ENCODE measurements at places on chromosomes 6 and 20.

DNA sequence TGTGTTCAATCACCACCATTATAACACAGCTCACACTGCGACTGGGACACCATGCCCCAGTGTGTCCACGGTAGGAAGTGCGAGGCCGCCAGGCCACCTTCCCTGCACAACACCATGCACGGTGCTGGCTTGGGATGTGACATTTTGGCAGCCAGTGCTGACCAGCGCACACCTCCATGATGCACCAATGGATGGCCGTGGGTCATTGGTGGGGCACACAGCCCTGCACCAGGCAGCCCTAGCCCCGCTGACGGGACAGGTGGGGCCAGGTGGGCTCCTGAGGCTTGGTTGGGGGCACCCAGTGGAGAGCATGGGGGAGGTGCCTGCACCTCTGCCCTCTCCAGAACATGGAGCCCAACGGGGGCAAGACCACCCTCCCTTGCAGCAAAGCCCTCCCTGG lies 18.2 kb upstream of the FRMD1 start:
- no peak for DNase-seq

GRCh38 chr6:35208419-35208818 lies 5.3 kb upstream of the SCUBE3 start:
- no peak for DNase-seq

GRCh38 chr6:8628063-8628462 lies 192.7 kb upstream of the SLC35B3 start:
- DNase-seq, result no peak

DNA sequence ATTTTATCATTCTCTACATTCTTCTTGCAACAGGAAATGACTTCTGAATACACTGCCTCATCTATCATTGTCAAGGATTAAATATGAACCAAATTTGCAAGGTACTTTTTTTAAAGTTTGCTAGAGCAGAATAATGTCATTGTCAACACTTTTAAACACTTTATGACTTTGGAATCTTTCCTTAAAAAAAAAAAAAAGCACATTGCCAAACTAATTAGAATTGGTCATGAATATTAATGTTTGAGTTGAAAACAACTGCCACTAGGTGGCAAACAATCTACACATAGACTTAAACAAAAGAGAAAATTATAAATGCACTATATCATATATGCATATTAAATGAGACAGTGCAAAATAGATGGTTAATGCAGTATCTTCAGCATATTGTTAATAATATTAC lies 32.5 kb upstream of the TMEM244 start:
- no peak for DNase-seq

DNA sequence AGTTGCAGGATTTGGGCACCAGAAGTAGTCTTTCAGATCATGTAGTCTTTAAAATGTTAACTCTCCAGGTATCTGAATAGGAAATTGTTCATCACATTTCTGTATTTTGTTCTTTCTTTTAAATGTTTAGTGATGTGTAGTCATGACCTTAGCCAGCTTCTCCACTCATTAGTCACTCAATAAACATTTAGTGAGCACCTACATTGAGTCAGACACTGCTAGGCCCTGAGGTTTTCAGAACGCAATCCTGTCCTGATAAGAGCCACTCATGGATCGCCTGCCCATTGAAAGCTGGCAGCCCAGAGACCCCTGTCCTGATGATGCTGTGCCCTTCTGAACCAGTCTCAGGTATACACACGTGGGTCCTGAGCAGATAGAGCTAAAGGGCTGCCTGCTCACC lies 163.4 kb upstream of the HEY2 start:
- DNase-seq, result no peak

DNA sequence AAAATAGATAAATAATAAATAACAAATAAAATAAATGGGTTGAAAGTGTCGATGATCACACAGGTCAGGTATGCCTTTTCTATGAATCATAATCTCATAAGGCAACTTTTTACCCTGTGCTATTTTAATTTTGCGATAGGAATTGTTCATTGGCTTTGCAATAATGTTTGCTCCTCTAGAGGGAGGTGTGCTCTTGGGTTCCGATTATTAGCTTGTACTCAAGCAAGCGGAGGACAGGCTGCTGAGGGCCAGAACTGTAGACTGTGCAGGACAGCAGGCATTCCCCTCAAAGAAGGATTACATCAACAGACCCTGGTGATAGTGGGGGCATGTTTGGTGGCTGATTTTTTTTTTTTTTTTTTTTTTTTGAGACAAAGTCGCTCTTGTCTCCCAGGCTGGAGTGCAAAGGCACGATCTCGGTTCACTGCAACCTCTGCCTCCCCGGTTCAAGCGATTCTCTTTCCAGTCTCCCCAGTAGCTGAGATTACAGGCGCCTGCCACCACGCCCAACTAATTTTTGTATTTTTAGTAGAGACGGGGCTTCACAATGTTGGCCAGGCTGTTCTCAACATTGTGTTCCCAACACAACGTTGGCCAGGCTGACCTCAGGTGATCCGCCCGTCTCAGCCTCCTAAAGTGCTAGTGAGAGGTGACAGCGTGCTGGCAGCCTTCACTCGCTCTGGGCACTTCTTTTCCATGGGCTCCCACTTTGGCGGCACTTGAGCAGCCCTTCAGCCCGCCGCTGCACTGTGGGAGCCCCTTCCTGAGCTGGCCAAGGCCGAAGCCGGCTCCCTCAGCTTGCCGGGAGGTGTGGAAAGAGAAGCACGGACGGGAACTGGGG lies 35.6 kb downstream of the RIOK1 start:
- DNase-seq, result no peak

DNA sequence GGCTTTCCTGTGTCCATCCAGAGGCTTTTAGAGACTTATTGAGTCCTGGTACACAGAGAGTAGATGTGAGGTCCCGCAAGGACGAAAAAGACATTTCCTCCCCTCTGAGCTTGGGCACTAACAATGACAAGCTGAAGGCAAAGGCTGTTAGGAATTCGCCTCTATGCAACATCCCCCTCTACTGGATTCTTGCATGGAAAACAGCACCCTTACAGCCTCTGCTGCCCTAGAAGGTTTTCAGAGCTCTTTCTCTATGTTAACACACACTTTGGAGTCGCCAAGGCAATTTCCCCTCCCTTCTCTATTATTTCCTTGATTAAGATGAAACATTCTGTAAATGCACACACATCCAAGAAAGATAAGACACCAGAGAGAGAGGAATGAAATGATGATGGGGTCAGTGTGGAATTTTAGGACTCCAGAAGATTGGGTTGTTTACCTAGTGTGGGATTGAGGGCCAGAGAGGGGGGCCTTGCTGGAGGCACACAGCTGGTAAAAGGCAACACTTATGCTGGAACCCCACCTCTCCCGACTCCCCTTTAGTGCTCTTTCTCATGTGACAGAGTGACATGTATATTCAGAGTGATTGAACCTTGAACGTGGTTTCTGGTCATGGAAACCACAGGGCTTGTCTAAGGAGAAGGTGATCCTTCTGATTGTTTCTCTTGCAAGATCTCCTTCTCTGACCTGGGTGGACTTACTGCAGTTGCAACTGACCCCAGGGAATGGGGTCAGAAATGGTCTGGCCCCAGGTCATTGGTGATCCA lies 300.7 kb downstream of the CLIC5 start:
- DNase-seq, result peak; percentile 38

- no peak for DNase-seq
Observed at GRCh38 chr6:163181666-163182180, 232.8 kb upstream of the QKI start.

DNA sequence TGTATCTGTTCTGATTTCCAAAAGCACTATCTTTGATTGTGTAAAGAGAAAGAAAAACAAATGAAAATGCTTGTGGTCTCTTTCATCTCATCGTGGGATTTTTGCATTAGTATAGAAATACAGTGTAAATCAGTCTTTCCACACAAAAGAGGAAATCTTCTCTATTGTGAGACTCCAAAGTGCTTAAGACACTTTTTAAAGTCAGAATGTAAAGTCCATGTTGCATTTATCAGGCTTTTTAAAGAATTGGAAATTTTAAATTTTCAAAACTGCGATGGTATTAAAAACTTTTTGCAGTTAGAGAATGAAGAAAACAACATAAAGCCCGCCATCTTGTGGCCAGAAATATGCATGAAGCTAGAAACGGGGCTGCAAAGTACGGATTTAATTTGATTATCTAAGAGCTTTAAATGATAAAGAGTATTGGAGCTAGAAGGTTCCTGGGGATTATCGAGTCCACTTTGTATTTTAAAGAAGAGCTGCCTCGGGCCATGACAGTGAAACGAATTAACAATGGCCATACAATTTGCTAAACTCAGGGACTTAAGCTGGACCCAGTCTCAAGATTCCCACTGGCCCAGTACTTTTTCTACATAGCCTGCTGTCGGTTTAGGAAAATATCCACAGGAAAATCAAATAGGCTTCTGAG lies 339.6 kb downstream of the ARHGAP18 start:
- no peak for DNase-seq

DNA sequence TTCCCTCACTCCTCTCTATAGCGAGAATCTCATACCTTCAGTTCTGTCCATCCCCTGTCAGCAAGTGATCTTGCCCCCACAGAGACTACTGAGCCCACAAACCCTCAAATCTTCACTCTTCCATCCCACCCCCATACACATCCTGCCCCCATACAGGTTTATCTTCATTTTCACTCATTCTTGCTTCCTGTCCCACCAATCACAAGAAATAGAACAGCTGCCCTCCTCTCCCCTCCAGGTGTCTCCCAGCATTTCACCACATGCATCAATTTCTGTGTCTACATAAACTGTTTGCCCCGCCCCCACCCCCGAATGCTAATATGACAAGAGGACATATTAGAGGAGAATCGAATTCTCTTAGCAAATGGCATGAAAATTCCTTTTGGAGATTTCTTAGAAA lies 54.9 kb upstream of the CARMIL1 start:
- no peak for DNase-seq

GRCh38 chr20:14622796-14623195 lies 285.4 kb upstream of the FLRT3 start:
- DNase-seq, result peak; percentile 74

DNA sequence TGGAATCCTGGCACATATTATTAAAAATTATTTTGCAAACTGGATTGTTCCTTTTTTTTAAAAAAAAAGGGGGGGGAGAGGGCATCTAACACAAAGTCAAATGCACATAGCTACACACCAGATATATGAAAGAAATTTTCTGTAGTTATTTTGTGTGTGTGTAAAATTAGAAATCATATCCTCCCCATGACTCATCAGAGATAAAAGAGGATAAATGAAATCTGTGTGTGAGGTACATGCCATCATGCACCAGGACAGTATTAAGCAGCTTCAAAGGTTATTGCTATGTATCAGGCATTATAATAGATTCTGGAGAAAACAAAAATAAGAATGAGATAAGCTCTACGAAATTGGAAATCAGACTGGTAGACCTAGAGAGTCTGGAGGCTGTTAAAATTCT lies 5.2 kb downstream of the BTBD9 start:
- no peak for DNase-seq

DNA sequence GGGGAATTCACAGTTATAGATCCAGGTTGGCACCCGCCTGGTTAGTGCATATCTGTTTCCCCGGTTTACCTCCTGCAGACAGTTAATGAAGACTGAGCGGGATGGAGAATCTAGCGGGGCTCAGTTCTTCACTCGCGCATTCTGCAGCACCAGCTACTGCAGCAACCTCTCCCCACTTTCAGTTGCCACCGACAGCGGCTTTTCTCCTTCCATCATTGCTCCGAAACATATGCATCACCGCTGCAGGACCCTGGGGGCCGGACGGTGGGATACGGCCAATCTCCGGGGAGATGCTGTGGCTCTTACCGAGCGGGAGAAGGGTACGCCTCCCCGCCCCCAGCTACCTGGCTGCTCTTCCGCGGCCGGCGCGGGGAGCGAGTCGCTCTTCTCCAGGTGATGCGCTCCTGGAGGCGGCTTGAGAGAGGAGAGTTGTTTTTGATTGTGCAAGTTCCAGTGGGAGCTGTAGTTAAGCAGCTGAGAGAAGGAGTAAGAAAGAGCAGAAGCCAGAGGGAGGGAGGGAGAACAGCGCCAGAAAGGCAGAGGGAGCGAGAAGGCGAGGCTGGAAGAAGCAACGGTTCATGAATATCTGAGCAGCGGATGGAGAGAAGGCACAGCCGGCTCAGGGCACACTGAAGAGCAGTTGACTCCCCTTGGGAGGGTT lies at the start of gene SGK1:
SGK1 (minus strand) TSS at position 642 of the 661 bp plus-strand sequence. CDS start 652 bp downstream, outside the sequence.
- peak; percentile 28 for DNase-seq

- no peak for DNase-seq
Observed at GRCh38 chr6:4008324-4009047, 70.5 kb downstream of the FAM217A start.

GRCh38 chr20:32031007-32031958 lies 20.8 kb upstream of the HCK start:
- DNase-seq, result peak; percentile 85

- DNase-seq, result no peak
Observed at GRCh38 chr20:40668449-40669228, 20.4 kb downstream of the MAFB start.

DNA sequence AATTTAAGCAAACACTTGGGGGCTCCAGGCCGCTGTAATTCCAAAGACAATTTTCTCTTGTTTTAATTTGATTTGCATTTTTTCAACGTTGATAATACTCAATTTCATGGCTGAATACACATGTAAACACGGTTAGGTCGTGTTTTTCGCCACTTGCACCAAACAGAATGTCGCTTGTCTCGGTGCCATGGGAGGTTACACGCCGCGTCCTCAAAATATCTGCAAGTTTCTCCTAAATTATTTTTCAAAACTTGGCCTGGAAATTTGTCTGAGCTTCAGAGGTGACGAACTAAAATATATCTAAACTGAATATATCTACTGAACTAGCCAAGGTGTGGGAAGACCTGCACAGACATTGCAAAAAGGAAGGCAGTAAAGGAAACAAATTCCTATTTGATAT lies 15.0 kb downstream of the FOXA2 start:
- DNase-seq, result no peak

DNA sequence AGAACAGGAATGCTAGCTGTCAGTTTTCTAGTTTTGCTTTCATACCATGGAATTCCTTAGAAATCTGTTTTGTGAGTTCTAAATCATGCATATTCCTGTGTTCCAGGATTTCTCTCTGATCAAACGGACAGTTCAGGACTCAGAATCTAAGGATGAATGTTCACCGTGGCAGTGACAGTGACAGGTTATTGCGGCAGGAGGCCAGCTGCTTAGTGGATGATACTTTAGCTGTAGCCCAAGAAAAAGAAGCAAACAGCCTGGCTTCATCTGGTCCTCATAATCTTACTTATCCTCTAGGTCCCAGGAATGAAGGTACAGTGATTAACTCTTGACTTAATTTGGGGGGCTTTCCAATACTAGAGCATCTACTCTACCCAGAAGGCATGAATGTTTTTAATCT lies 27.1 kb downstream of the KCTD20 start:
- DNase-seq, result no peak

DNA sequence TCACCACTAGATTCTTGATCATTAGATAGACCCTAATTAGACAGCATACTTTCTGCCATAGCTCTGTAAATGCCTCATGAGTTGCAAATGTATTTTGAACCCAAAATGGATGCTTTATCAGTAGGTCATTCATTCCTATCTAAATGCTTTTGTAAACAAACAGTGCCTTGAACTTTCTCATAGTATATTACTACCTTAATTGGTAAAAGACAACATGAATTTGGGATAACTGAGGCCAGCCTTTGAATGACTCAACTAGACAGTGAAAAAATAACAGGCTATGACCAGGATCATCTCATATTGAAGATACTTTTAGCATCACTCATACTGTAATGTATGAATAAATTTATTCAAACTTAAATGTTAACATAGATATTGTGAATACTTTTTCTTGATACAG lies 37.0 kb upstream of the PRL start:
- no peak for DNase-seq
